ENCODE measurements at places on chromosomes 1 and 21. TPM values are rescaled to one million over a fixed set of nuclear protein-coding genes. Genes with fewer than 3 reads are reported as not detected.
A peak's percentile ranks its signal among the peaks of the same experiment; 100 is the strongest.

The COL24A1 gene
- 3.0 TPM for total RNA-seq

DNA sequence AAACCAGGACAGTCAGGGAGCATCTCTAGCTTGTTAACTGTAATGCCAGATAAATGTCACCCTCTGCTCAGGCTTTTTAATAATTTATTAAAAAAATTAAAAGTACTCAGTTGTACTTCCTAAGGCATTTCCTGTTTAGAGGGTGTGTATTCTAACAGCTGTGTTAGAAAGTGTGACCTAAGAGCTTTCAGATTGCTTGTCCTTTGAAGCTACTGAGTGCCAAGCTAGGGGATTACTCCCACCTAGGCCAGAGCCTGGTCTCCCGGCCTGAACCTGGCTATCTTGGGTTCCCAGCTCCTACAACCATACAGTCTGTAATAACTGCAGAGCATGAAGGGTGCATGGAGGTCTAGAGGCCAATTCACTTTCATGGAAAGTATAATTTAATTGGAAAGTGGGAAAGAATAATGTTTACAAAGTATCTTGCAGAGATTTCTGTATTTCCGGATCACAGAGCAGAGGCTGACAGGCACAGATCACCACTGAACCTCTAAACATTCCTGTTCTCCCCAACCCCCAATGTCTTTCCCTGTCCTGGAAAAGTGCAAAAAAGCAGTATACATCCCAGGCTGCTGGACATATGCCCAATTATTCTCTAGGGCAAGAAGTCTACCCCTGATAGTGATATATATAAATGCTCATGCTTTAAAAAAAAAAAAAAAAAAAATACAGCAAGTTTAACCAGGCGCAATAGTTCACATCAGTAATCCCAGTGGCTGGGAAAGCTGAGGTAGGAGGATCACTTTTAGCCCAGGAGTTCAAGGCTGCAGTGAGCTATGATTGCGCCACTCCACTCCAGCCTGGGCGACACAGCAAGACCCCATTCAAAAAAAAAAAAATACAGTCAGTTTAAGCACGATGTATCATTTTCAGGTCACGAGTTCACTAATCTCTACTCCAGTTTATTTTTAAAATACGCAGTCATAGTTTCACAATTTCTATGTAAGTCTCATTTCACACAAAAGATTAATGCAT is 36.7 kb upstream of the RAP1A start:
- no peak for DNase-seq
- H3K27ac ChIP-seq: no peak overlapping the region
- no peaks in the 10 kb centered on the region for H3K4me1 ChIP-seq
- no peaks in the 10 kb centered on the region for H3K36me3 ChIP-seq
- no peak overlapping the region for H3K4me3 ChIP-seq

GRCh38 chr21:45373991-45374816 is 30.8 kb upstream of the COL18A1 start:
- no peak overlapping the region for H3K27ac ChIP-seq
- H3K4me1 ChIP-seq: no peaks in the 10 kb centered on the region
- H3K4me3 ChIP-seq: no peak overlapping the region
- no peaks in the 10 kb centered on the region for H3K27me3 ChIP-seq
- no peaks in the 10 kb centered on the region for H3K36me3 ChIP-seq

The KLF17 gene
- total RNA-seq: 0.33 TPM

DNA sequence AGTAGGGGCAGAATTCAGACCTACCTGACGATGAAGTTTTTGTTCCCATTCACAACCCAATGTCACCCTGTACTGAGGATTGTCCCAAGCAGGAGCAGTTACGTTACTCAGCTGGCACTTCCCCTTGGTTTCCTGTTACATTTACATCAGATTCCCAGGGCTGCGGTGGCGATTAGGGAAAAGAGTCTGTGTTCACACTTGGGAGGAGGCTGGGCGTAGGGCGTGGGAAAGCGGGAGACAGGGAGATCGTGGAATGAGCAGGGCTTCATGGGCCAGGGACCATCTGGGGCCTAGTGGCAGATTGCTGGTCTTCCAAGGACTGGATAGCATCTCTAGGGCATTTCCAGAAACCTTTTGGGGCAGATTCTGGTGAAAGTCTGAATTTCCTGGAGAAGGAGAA is 39.0 kb downstream of the TBX19 start:
- no peaks in the 10 kb centered on the region for H3K27me3 ChIP-seq
- H3K4me3 ChIP-seq: no peak overlapping the region
- DNase-seq: no peak
- no peaks in the 10 kb centered on the region for H3K36me3 ChIP-seq

DNA sequence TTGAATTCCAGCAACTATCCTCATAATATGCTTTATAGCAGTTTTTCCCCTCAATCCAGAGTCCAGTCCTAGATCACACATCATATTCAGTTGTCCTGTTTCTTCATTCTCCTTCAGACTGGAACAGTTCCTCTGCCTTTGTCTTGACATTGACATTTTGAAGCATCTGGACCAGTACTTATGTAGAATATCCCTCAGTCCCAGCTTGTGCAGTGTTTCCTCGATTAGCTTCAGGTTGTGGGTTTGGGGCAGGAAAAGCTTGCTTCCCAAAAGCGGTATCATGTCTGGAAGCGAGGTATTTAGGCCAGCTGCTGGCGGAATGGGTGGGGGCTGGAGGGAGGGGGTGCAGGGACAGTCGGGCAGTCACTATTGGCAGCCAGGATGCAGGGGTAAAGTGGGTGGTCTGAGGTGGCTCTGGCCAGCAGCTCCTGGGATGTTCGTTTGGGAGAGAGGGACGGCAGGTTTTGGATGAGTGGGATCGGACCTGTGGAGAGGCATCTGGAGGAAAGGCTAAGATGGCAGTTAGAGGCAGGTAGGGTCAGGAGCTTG is 6.5 kb downstream of the THEMIS2 start:
- no peaks in the 10 kb centered on the region for H3K36me3 ChIP-seq

DNA sequence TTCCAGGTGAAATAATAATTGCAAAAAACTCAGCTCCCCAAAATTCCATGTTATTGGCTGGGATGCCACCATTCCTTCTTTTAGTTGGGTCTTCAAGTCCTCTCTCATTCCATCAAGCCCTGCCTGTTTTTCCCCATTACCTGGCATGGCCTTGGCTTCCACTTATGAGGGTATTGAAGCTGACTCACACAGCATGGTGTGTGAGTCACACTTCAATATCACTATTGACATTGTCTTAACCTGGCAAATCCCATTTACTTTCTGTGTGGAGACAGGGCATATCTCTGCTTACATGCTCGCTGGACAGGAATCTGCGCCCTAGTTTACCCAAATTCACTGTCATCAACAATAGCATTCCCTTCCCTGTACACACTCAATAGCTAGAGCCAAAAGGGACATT is 1806.8 kb downstream of the BRINP3 start:
- H3K36me3 ChIP-seq: no peaks in the 10 kb centered on the region
- H3K4me1 ChIP-seq: no peaks in the 10 kb centered on the region

- no peak overlapping the region for H3K4me3 ChIP-seq
- H3K4me1 ChIP-seq: no peaks in the 10 kb centered on the region
- DNase-seq: no peak
- H3K27me3 ChIP-seq: no peaks in the 10 kb centered on the region
These were observed 104.9 kb downstream of the CRYAA start for GRCh38 chr21:43273708-43274021.

DNA sequence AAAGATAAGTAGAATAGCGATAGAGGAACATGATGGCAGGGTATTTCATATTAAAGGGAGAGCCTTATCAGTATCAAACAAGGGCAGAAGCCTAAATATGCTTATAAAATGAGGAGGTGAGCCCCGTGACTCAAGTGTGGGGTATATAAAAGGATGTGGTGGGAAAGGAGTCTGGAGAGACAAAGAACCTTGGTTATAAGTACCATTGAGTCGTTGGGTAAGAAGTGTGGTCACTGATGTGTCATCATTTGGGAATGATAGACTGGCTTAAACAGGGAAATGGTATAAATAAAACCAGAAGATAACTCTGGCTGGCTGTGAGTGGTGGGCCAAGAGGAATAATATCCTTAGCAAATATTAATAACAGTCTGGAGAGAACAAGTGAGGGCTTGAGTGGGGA is 10.9 kb upstream of the CD5L start:
- H3K36me3 ChIP-seq: no peaks in the 10 kb centered on the region
- DNase-seq: no peak
- H3K27ac ChIP-seq: no peak overlapping the region
- H3K4me1 ChIP-seq: no peaks in the 10 kb centered on the region

- no peaks in the 10 kb centered on the region for H3K27me3 ChIP-seq
- H3K4me3 ChIP-seq: peak overlapping the region; percentile 2
- no peaks in the 10 kb centered on the region for H3K4me1 ChIP-seq
- peak; percentile 50 for DNase-seq
- H3K36me3 ChIP-seq: no peaks in the 10 kb centered on the region
These were observed 1.2 kb downstream of the GPR88 start for GRCh38 chr1:100538913-100539835.

- H3K27ac ChIP-seq: no peak overlapping the region
- H3K4me3 ChIP-seq: no peak overlapping the region
- no peaks in the 10 kb centered on the region for H3K36me3 ChIP-seq
- peaks cover 3% of the 10 kb centered on the region for H3K4me1 ChIP-seq
- no peaks in the 10 kb centered on the region for H3K27me3 ChIP-seq
These were observed 1.4 kb downstream of the BCL10 start for GRCh38 chr1:85274969-85275453.

DNA sequence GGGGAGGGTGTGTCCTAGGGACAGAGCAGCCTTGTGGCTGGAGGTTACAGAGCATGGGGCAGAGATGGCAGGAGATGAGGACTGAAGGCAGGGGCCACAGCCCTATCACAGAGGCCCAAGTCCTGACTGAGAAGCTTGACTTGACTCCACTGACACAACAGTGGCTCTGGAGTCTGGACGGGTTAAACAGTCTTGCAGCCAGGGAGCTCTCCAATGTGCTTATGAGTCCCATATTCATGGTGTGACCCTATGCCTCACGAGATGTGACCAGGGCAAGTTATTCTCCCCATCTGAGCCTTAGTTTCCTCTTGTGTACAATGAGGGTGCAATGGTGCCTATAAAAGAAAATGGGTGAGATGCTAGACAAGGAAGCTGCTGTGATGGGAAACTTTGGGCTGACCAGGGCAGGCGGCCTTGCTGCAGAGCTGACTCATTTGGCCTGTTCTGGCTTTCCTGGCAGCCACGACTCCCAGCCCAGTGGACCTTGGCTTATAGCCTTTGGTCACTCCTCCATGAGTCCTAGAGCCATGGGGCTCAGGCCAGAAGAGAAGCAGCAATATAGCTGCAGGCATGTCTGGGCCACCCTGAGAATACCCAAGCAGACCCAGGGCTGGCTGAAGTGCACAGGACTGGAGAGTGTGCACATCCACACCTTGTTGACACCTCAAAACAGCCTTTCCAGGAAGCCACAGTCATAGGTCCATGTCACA is 2.8 kb upstream of the TTC22 start:
- no peak overlapping the region for H3K27ac ChIP-seq
- peak; percentile 87 for DNase-seq
- H3K27me3 ChIP-seq: no peaks in the 10 kb centered on the region
- no peaks in the 10 kb centered on the region for H3K36me3 ChIP-seq
- H3K4me3 ChIP-seq: no peak overlapping the region
- H3K4me1 ChIP-seq: no peaks in the 10 kb centered on the region

The OR6K6 gene
- total RNA-seq: not detected

GRCh38 chr21:27795418-27795817 is 828.5 kb upstream of the ADAMTS5 start:
- no peak for DNase-seq
- H3K27ac ChIP-seq: no peak overlapping the region
- no peaks in the 10 kb centered on the region for H3K36me3 ChIP-seq
- no peaks in the 10 kb centered on the region for H3K4me1 ChIP-seq
- no peak overlapping the region for H3K4me3 ChIP-seq

GRCh38 chr1:88058205-88058604 is 625.9 kb upstream of the PKN2 start:
- DNase-seq: no peak
- no peak overlapping the region for H3K4me3 ChIP-seq
- no peaks in the 10 kb centered on the region for H3K27me3 ChIP-seq
- H3K27ac ChIP-seq: no peak overlapping the region
- no peaks in the 10 kb centered on the region for H3K4me1 ChIP-seq

The CREB3L4 gene
- 8.9 TPM for total RNA-seq

- no peak for DNase-seq
- no peaks in the 10 kb centered on the region for H3K36me3 ChIP-seq
- H3K4me1 ChIP-seq: no peaks in the 10 kb centered on the region
- H3K4me3 ChIP-seq: no peak overlapping the region
These were observed 39.2 kb upstream of the SERBP1 start for GRCh38 chr1:67469431-67469830.

GRCh38 chr1:11790880-11791715 is 14.7 kb downstream of the MTHFR start:
- peaks cover 7% of the 10 kb centered on the region for H3K36me3 ChIP-seq
- peak; percentile 96 for DNase-seq
- H3K4me1 ChIP-seq: no peaks in the 10 kb centered on the region
- H3K27ac ChIP-seq: peak overlapping the region; percentile 77

DNA sequence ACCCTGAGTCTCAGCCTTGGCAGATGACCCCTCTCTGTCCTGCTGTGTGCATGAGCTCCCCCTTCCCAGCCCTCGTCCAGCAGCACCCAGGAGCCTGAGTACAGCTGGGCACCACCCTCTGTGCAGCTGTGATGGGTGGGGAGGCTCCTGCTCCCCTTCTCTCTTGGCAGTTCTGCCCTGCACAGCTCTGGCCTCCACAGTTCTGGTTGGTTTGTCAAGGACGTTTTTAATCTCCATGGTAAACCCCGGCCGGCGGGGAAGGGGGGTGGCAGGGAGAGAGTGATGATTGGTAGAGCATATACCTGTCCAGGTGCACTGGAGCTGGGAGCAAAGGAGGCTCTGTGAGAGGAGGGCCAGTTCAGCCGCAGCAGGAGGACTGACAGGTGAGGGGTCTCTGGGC is at the start of gene CLCNKA:
TSS of gene CLCNKA (plus strand) at position 356 of the 400 bp plus-strand sequence. CDS start 584 bp downstream, outside the sequence.
- H3K4me3 ChIP-seq: no peak within 1 kb of the TSS

The ADAMTS1 gene
- total RNA-seq: 750 TPM
